Colonic mucosa (tissue), 4 donors: ENCODE measurements at places on chromosomes 7 and 10.

DNA sequence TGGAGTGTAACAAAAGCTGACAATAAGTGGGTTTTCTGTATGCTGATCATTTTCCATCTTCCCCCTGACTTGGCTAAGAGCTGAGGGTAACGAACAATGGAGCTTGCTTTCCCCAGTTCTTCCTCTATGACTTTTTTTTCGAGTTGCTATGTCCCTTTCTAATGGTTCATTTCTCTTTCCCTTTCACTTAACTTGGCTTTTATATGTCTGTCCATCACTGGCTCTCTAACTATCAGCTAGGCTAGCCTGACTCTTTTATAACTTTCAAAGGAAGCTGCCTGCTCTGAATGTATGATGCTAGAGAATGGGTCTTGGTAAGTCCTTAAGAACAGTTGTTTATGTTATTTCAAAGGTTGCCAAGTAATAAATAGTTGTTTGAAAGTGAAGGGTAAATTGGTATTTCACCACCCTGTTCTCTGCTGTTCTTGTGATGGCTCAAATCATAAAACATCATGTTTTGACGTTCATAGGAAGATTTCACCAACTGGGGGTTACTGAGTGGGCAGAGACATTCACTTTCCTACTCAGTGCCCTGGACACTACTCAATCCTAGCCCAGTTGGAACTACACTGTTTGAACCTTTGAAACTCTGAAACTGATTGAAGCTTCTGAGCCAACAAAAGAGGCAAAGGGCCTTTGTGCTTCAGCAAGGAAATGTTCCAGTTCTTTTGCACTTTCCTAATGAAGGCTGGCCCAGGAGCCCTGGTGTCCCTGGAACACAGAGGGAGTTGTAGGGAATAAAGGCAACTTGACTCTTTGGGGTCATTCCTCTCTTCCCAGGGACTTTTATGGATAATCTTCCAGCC lies 85.4 kb upstream of the PHYHIPL start:
- DNase-seq: no peak

DNA sequence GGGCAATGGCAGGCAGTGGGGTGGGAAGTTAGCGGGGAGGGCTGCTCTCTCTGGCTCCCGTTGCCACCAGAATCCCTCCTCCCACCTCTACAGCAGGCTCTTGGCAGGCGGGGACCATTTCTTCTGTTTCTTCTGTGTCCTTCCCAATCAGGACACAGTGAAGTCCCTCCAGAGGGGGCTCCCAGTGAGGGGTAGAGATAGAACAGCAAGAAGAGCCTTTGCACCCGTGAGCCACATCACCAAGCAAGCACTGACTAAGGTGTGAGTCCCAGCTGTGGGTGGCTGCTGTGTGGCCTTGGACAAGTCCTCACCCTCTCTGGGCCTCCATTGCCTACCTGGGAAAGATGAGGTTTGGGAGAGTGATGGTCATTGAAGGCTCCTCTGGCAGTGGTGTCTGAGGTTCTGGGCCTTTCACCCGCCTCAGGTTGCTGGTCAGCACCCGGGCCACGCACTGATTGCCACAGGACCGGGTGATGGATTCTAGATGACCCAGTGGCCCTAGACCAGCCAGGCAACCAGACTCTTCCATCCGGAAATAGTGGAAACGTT lies 26.0 kb upstream of the PCBD1 start:
- DNase-seq: no peak

DNA sequence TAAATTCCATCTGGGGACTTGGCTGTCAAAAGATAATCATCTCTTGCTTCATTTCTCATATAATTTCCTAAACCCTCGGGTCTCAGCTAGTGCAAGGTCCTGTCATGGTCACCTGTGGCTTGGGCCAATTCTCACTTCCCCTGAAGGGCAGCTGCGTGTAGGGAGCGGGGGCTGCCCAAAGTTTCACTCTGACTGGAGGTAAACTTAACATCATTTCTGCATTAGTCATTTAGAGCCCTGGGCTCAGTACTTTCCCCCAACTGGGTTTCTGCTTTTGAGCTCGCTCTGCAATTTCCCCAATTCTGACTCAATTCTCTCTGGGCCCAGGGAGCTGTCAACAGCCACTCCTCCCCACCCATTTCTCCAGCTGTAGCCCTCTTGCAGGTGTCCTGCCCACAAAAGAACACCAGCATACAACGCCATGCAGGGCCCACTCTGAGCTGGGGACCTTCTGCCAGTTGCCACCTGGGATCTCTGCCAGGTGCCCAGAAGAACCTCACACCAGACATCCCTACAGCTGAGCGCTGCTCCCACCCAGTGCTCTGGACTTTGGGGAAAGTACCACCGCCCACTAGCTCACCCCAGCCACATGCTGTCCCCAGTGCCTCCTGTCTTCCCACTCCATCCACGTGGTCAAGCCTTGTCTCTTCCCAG lies 37.9 kb downstream of the VOPP1 start:
- no peak for DNase-seq

DNA sequence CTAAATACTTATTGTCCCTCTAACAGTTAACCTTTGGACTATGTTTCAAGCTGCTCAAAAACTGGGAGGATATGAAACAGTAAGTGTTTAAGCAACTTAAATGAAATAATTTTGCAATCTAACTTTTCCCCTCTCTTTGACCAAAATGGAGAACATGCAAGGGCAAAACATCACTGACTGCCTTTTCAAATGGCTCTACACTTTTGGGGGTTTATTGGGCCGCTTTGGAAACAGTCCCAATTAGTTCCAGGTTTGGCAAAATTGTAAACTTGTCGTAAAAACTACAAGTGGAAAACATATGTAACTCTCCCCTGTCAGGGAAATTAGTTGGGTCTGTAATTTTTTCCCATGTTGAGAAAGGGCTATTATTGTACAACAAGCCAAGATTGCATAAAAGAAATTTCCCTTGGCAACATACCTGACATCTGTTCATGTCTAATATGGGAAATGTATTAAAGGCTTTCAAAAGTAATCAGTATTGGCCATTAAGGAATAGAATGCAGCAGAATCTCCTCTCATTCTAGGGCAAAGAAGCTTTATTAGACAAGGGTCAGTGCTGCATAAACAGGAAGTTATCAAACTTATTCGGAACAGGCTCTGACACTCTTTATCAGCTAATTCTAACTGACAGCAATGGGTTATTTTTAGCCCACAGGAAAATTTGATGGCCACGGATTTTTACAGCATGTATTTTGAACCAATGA lies 157.9 kb downstream of the ARID5B start:
- DNase-seq: no peak

- DNase-seq: peak; percentile 96
Observed at GRCh38 chr10:21497177-21497807, 28.2 kb downstream of the SKIDA1 start.

GRCh38 chr10:29651767-29652166 lies 17.0 kb upstream of the SVIL start:
- DNase-seq: no peak

GRCh38 chr10:127266431-127266830 lies 70.0 kb upstream of the INSYN2A start:
- no peak for DNase-seq

DNA sequence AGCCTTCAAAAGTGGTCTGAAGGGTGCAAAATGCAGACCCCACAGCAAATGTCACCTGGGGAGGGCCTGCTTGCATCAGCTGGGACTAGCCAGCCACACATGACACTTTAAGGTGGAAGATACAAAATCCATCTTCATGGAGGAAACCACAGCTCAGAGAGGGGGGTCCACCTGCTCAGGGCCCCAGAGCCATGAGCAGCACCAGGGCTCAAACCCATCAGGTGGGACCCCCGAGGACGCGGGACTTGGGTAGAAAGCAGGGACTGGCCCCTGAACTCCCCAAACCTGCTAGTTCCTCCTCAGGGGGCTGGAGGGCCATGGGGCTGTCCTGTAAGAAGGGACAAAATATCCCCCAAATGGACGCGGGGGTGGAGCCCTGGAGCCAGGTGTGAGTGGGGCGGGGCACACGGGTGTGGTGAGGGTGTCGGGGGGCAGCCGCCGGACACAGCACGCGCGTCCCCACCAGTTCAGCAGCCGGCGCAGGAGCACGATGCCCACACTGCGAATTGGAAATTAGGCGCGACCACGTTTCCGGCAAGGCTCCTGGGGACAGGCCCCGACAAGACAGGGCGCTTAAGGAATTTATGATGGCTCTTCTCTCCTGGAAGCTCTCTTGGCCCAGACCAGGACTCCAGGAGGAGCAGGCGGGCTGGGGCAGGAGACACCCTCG lies 8.0 kb downstream of the PDGFA start:
- no peak for DNase-seq

DNA sequence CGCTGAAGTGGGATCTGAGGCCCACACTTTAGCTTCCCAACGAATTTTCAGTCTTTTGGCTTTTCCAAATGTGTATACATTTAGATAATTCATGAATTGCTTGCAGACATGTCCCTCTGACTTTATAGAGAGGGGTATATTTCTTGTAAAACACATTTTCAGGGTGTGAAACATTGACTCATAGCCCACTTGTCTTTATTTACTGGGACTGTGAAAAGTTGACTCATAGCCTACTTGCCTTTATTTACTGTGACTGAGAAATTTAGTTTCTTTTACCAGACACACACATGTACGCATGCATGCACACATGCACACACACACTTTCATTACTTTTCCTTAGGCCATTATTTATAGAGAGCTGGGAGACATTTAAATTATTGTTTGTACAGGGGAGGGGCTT lies 79.1 kb downstream of the VTI1A start:
- DNase-seq: no peak

DNA sequence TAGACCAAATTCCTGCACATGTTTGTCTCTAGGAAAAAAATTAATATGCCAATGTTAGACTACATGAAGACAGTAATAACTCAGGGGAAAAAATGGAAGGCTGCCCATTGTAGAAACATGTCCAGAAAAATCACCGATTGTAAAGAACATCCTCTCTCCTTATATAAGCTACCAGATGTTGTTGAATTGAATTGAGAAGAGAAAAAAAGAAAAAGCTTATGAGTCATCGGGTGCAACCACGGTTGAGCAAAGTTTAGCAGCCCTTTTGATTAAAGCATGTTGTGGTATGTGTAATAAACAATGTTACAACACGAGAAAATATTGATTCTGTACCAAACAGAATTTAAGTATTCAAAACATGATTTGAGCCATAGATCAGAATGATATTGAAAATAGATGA lies 102.3 kb upstream of the ARHGAP21 start:
- no peak for DNase-seq

- DNase-seq: no peak
Observed at GRCh38 chr7:136687693-136688322, 180.6 kb upstream of the CHRM2 start.

- DNase-seq: no peak
Observed at GRCh38 chr10:75925999-75926398, 494.6 kb downstream of the LRMDA start.

GRCh38 chr7:75928568-75928914 lies 13.6 kb downstream of the POR start:
- no peak for DNase-seq

GRCh38 chr10:71812016-71812912 lies 38.8 kb downstream of the PSAP start:
- DNase-seq: peak; percentile 76

GRCh38 chr10:68561865-68562649 lies 1.9 kb downstream of the TET1 start:
- DNase-seq: no peak

- no peak for DNase-seq
Observed at GRCh38 chr10:100962351-100963080, 6.8 kb upstream of the SEMA4G start.

- DNase-seq: no peak
Observed at GRCh38 chr7:94183289-94183749, 179.2 kb upstream of the BET1 start.

DNA sequence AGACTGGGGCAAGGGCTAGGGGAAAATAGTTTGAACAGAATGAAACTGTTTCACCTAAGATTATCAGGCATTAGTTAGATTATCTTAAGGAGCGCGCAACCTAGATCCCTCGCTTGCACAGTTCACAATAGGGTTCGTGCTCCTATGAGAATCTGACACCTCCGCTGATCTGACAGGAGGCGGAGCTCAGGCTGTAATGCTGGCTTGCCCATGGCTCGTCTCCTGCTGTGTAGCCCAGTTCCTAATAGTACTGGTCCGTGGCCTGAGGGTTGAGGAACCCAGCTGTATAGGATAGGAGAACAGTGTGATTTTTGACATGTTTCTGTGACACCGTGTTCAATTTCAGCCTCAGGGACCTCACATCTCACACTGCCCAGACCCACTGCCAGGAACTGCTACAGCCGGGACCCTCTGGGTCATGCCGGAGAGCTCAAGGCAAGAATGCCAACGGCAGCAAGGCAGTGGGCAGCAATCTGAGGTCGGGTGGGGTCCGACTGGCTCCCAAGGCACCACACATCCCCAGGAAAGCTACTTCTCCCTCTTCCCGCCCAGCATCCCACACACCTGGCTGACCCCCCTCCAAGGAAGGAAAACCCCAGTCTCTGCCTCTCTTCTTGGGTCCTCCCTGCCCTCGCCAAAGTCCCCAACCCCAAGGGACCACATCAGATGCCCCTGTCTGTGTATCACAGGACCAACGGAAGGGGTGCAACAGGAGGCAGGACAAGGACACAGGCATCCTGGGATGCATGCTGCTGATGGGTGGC lies 31.7 kb downstream of the CAMK2B start:
- peak; percentile 6 for DNase-seq

DNA sequence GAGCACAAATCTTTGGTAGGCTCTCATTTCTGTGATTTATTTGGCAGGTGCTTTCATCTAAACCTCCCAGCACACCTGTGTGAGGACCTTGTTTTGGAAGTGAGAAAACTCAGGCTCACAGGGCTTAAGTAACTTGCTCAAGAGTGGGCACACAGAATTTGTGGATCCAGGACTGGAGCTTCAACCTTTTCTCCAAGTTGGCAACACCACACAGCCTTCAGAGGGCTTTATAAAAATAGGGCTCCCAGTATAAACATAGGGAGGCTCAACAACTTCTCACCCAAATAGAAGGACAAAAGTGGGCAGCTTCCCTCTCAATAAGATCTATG lies 182.2 kb upstream of the NEBL start:
- DNase-seq: no peak

DNA sequence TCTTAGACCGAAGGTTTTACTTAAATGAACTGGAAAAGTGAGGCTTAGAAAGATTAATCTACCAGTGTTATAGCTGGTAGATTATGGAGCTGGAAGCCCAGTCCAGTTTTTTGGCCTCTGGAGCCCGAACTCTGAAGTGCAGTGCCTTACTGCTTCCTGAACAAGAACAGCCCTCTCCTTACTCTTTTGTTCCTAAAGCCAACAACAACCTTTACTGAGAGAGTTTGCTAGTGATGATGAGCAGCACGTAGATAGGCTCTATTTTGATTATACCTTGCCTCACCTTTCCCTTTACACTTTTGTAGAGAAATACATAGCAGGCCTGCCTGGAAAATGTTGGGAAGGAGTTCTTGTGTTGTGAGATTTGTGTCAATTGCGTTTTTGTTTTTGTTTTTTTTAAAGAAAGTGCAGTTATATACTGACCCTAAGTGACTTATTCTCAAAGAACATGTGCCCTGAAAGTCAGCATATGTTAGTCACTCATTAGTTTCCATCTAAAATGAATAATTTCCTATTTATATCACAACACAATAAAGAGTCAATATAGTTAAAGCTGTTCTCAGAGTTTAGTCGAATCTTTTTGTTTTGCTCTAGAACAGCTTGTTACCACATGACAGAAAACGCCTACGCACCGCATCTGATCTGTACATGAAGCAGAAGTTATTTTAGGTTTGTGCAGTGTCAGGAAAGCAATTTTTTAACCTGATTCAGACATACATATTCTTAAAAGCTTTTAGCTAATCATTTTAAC lies 33.0 kb downstream of the PLEKHA1 start:
- DNase-seq: no peak
